ENCODE measurements at places on chromosomes 3 and 15.

DNA sequence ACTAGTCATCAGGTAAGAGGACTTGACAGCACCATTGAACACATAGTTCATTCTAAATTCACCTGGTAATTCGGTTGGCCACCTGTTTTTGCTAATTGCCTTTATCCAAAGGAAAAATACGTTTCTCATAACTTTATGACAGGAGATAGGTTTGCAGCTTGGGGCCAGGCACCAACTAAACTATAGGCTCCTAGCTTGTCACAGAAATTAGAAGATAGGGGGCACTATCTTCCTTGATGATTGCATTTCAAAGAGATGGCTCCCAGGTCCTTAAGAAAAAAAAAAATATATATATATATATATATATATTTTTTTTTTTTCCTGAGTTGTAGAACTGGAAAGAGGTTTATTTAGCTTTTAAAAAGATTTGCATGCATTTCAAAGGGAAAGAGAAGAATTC lies 563.6 kb downstream of the NAALADL2 start:
- no peak for DNase-seq

DNA sequence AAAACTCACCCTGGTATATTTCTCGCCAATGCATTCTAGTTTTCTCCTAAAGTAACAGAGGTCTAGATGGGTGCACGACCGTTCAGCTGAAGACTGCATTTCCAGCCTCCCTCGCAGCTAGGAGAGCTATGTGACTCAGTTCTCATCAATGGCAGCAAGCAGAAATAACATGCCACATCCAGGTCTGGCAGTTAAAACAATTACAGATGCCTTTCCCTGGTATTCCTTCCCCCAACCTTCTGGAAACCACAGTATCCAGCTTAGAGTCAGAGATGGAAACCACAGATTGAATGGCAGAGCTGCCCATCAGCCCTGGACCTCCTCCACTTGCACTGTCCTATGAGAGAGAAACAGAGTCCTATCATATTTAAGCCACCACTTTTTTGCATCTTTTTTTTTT lies 4.8 kb downstream of the HAPLN3 start:
- DNase-seq = no peak

- DNase-seq = no peak
Measured at GRCh38 chr3:171286580-171287249, 173.5 kb downstream of the TNIK start.

GRCh38 chr3:57557085-57557537 lies 1.0 kb downstream of the PDE12 start:
- no peak for DNase-seq

DNA sequence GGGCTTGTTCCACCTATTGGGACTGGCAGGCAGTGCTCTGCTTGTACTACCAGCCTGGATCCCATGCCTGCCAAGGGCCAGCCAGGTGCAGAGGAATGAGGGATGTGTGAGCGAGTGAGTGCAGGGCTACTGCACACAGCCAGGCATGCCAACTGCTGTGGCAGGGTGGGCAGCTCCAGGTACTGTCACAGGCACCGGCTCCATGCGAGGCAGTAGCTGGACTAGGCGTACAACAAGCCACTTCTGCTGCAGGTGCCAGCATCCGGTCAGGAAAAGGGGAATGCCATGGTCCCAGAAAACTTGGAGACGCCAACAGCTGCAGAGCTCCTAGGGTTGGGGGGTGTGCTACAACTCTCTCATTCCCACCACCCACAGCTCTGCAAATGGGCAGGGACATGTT lies 1356.7 kb downstream of the SI start:
- DNase-seq = no peak

All from midbrain (tissue), 1 donor.